ENCODE measurements at places on chromosomes 12 and 14.

GRCh38 chr14:97456958-97457357 lies 659.8 kb downstream of the VRK1 start:
- no peak for DNase-seq

DNA sequence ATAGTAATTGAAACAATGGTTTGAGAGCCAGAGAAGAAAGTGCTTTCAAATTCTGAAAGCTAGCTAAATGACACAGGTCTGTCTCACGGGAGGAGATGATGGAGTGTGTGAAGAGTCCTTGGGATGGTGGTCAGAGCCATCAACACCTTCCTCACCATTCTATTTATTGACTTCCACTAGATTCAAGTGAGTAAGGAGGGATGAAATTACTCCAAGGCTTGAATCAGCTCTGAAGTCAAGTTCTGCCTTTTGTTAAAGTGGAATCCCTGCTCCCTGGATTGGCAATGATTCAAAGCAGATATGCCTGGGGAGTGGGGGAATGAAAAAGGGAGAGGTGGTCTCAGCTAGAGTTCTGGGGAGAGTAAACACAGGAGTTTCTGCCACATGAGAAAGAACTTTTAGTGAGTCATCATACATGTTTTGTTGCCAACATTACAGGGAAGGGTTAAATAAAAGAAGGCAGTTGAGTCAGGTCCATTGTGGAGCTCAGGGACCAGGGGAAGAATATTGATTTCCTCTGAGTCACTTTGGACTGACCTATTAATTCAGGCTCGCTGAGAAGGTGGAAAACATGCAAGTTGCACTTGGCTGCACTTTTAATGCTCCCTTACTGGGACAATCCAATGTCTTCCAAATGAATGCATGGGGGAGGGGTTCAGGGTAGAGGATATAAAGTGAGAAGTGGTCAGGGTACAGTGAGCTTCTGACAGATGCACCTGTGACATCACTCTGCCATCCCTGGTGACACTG lies 142.7 kb downstream of the TBX5 start:
- no peak for DNase-seq

- DNase-seq, result no peak
These were observed 15.6 kb downstream of the CCER1 start for GRCh38 chr12:90939382-90939781.

DNA sequence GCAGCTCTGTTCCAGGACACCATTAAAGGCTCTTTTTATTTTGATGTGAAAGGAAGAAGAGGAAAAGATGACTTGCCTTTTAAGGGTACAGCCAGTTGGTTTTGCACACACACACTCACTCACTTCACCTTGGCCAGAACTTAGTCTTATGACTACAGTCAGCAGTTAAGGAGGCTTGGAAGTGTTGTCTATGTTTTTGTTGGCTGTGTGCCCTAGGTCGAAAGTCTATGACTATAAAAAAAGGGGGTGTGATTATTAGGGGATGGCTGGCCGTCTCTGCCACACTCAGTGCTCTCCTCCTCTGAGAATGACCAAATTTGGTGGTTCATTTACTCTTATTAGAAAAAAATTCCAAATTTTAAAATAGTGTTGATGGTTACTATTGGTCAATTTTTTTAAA lies 139.5 kb upstream of the OTX2 start:
- DNase-seq, result peak; percentile 58

- no peak for DNase-seq
These were observed 48.0 kb downstream of the TMEM116 start for GRCh38 chr12:111964935-111965334.

All from renal cortical epithelial cell (primary cell).